ENCODE measurements at places on chromosomes 2 and 18. TPM values are rescaled to one million over a fixed set of nuclear protein-coding genes. Genes with fewer than 3 reads are reported as not detected.

DNA sequence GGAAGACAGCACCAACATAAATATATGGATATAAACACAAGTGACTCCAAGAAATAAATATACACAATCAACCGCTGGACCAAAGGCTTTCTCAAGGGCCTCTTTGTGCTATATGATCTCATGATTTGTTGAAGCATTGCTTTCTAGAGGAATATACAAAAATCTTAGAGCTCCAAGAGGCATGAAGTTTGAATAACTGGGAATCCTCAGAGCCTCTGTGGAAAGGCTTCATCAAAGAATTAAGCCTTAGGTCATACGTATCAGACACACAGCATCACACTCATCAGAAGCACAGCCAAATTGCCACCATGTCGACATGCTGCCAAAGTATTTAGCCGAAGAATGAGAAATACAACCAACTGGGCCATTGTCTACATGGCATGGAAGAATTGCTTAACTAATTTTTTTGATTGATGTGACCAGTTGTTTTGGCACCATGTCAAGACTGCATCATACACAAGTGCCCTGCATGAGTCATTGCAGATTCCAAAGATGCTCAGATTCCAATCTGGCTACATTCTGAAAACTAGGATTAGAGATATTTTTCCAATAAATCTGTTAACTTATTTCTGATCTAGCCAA lies 860.6 kb upstream of the ZEB2 start:
- DNase-seq, result no peak

DNA sequence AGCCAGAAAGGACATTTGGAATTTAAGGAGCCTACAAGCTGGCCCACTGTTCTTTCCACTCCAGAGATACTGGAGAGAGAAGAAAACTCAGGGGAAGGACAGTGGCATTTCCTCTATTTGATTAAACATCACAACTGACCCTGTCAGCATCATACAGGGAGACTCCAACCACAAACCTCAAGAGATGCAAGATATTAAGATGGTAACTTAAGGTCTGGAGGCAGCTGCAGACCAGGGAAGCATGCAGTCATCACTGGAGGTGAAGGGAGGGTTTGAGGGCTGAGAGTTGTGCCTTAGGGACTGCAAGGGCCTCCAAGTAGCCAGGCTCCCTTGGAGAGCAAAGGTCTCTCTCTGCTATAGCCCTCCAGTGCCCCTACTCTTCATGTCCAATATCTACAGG lies 67.4 kb downstream of the RNF152 start:
- no peak for DNase-seq

The C2orf66 gene
- total RNA-seq, result not detected

The SIX3 gene
- total RNA-seq, result not detected

- peak; percentile 94 for DNase-seq
These were observed 83.9 kb downstream of the STPG4 start for GRCh38 chr2:47070920-47071824.

GRCh38 chr2:35081001-35081621 lies 1274.5 kb upstream of the CRIM1 start:
- no peak for DNase-seq

- no peak for DNase-seq
These were observed 14.6 kb upstream of the NAPG start for GRCh38 chr18:10511236-10511635.

DNA sequence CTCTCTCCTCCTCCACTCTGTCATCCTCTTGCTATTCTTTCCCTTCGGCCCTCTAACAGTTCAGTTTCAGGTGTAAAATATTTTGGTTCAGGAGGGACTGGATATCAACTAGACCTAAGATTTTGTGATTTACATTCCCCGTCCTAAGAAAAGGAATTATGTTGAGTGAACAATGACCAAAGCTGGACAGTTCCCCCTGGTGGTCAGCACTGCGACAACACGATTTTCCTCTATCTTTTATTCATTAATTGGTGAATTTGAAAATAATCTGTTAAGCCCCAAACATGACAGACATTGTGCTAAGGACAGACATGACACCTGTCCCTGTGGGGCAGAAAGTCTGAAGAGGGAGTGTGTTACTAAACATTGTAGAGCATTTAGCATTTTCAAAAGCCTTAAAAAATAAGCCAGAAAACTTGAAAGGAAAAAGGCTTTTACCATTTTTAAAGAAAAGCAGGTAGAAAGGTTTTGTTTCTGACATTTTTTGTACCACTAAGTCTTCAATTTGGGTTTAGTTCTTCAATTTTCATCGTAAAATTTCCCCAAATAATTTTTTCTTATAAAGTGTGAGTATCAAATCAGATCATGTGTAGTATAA lies 28.4 kb upstream of the GTF2A1L start:
- no peak for DNase-seq

DNA sequence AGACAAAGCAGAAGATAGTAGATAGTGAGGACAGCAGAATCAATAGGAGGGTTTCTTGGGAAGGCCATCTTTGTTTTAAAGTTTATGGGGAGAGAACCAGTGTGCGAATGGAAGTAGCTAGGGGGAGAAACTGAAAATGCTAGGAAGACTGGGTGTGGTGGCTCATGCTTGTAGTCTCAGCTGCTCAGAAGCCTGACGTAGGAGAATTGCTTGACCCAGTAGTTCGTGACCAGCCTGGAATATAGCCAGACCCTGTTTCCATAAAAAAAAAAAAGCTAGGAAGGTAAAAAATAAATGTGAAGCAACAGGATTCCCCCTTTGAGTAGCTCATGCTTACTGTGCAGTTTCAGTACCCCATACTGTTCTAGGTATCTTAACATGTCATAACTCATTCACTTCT lies 19.2 kb upstream of the DRC1 start:
- no peak for DNase-seq

- DNase-seq, result no peak
These were observed 21.5 kb downstream of the GKN2 start for GRCh38 chr2:68931149-68931711.

- no peak for DNase-seq
These were observed 6.4 kb downstream of the CDC42EP3 start for GRCh38 chr2:37665043-37665442.

- no peak for DNase-seq
These were observed 10.7 kb upstream of the GBX2 start for GRCh38 chr2:236178890-236179235.

The PID1 gene
- 83.6 TPM for total RNA-seq

DNA sequence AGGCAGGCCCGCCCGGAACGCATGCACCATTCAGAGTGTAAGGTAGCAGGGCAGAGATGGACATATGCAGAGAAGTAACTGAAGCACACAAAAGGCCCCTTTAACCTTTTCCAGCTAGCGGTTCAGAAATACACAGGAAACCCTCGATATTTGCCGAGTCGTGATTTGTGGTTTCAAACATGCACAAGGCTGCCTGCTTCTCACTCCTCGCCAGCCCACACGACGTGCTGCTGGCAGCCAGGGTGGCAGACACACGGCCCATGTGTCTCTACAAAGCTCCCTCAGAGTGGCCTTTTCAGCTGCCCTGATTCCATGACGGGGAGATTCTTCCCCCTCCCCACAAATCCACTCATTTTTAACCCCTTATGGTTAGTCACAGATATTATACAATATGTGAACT lies 23.6 kb downstream of the ZBTB7C start:
- no peak for DNase-seq

The SNRPD1 gene
- total RNA-seq, result 7.2 TPM

DNA sequence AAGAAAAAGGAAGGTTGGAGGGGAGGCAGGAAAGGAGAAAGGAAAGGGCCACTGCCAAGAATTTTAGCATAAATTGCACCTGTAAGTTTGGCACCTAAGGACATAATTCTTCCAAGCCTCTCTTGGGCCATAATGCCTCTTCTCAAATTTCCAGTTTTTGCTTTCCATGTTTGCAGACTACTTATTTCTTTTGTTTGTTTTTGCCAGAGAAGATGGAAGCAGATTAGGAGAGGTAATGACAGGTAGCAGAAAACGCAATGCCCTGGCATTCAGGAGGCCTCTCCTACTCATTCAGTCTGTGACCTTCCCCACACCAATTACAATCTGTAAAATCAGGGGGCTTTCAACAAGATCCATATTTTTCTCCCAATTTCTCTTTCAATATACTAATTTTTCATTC lies 56.8 kb downstream of the MRPL33 start:
- DNase-seq, result no peak

DNA sequence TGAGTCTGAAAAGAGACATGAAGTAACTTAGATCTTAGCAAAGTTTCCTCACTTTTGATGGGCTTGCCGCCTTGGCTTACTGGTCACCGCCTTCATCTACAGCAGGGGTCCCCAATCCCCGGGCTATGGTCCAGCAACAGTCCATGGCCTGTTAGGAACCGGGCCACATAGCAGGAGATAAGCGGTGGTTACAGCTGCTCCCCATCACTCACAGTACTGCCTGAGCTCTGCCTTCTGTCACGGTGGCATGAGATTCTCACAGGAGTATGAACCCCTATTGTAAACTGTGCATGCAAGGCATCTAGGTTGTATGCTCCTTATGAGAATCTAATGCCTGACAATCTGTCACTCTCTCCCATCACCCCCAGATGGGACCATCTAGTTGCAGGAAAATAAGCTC lies 72.9 kb downstream of the BIN1 start:
- no peak for DNase-seq

DNA sequence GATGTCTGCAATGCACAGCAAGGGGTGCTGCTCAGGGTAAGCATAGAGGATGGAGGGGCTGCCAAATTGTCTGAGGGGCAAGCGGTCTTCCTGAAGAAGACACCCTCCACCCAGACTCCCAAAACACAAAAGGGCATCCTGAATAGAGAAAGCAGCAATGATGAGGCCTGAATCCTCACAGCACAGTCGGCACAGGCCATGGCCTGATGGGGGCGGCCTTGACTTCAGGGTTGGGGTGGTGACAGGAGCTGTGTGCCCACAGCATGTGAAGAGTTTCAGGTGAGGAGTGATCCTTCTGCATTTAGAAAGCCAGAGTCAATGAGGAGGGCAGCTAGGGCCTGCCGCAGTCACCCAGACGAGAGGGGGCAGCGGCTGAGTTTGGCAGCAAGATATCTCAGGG lies 159.4 kb downstream of the GALNT14 start:
- no peak for DNase-seq

DNA sequence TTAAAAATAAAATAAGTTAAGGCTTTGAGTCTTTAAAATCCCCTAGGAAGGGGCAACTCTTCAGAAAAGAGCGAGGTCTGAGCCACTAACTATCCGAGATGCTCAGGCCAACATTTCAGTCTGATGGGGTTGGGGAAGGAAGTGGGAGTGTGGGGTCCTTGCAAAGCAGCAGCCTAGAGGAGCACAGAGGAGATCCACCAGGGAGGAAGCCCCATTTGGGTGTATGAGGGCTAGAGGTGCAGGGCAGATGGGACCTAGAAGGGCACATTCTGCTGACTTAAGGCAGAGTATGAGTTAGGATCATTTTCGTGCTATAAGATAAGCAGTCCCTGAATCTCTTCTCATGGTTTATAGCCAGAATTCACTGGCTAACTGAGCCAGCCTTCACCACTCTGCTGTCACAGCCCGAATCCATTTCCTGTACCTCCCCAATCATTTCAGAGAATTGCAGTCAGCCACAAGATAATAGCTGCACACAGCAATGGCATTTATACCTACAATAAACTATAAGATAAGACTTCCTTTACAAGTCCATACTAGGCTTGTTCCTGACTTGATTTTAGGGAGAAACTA lies 37.0 kb downstream of the MRPL30 start:
- DNase-seq, result no peak

DNA sequence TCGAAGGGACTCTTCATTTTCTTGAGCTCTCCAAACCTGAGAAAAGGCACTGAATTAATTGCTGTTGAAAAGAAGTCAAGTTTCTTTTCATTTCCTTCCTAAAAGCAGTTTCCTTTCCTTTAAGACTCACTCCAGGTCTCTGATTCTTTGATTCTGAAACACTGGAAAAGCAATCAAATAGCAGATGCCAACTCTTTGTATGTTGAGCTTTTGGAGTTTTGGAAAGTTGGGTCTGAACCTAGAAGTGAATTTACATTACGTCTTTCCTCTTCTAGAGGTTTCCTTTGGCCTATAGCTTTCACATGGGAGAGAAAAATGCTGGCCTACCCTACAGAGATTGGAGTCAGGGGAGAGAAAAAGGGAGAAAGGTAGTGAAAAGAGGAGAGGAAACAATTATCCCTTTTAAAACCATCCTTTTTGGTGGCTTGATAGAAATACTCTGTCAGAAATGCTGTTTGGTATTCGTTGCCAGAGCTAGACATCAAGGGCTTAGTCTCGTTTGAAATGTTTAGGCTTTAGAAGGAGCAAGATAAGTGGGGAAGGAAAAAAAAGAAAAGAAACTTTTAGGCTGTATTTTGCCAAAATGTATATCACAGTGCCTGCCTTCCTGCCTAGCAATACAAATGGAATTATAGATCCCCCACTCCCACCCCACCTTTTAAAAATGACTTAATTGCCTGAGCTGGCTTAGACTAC lies 187.7 kb downstream of the PRPF40A start:
- DNase-seq, result no peak

The ALPI gene
- total RNA-seq, result not detected

DNA sequence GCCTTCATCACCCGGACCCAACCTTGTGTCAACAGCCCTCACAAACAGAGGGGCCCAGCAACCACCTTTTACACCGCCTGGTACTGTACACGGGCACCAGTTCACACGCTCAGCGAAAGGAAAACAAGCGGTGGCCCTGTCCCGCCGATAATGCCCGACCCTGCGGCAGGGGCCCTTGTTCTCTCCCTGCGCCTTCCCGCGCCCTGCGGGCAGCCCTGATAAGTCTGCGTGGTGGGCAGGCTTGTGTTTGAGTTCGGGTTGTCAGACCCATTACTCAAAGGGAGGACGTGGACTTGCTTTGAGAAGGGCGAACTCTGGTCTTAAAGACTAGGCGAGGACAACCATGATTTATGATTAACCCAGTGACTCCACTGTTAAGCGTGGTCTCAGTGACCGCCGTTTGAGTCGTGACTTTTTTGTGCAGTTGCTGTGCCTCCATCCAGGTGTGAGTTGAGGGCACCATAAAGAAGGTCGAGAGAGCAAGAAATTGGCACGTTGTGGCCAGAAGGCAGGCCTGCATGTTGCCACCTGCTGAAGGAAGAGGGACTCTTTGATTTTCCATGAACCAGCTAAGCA lies 167.4 kb upstream of the GATA6 start:
- no peak for DNase-seq

The ARHGEF4 gene
- 18.5 TPM for total RNA-seq

DNA sequence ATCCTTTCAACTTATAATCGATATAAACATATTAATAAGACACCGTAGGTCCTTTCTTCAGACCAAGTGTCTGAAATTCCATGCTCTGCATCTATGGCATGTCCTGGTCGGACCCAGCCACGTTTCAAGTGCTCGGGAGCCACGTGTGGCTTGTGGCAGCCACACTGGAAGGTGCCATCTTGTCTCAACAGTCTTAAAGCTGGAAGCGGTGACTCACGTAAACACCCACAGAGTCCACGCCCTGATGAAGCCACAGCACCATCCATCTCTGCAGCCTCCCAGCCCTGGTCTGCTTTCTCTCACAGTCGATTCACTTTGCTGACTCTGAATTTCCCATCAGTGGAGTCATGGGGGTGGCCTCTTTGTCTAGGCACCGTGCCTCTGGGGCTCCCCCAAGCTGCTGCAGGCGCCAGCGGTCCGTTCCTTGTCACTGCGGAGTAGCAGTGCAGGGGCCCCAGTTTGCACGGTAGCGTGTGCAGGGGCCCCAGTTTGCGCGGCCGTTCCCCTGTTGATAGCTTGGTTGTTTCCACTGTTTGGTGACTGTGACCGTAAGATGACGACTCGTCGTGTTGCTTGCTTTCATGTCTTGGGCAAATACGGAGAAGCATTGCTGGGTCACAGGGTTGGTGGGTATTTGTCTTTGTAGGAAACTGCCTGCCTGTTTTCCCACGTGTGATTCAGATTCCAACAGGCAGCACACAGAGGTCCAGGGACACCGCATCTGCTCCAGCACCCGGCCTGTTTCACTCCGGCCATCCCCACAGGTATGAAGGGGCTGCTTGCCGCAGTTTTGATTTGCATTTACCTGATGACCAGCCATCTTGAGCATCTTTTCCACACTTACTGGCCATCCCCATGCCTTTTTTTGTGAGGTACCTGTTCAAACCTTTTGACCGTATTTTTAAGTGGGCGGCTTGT lies 240.3 kb downstream of the HDAC4 start:
- DNase-seq, result peak; percentile 50

Measured in sigmoid colon (tissue), 7 donors.